Non-pigmented ciliary epithelial cell (primary cell): ENCODE measurements at places on chromosomes 7 and 10.
A peak's percentile ranks its signal among the peaks of the same experiment; 100 is the strongest.

- DNase-seq = no peak
Measured at GRCh38 chr7:148825338-148825737, 58.8 kb downstream of the EZH2 start.

GRCh38 chr7:56074371-56074791 lies 10.3 kb downstream of the SUMF2 start:
- no peak for DNase-seq

DNA sequence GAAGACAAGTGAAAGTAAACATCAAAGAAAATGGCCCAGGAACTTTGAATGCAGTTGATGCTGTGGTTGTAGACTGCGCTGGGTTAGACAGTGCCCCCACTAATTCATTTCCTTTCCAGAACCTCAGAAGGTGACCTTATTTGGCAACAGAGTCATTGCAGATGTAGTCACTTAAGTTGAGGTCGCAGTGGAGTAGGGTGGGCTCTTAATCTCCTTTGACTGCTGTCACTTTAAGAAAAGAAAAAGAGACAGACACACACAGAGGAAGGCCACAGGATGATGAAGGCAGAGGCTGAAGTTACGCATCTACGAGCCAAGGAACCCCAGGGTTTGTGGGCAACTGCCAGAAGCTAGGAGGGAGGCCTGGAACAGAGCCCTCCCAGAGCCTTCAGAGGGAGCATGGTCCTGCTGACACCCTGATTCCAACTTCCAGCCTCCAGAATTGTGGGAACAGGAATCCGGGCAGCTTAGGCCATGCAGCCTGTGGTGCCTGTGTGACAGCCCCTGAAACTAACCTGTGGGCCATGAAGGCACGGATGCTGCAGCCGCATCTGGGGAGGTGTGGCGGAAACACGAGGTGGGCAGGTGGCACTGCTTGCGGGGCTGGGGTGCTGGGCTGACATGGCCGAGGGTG lies 107.6 kb downstream of the PRKAG2 start:
- no peak for DNase-seq

- DNase-seq = peak; percentile 18
Measured at GRCh38 chr10:63738410-63738809, 217.2 kb downstream of the REEP3 start.

DNA sequence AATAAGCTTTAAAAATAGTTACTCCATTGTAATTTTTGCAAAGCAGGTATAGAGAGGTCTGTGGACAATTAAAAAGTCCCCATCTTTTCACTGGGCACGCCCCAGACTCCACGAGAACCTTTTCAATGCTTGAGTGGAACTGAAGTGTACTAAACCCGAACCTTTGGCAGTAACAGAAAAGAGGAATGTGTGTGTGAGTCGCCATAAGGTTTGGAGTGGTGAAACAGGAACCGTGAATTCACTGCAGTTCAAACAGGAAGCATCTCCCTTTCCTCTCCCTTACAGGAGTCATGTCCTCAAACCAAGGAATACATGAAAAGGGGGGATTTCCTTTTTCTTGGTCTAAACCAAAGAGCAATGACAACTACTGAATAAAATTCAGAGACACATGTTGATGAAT lies 23.2 kb downstream of the NDUFB2 start:
- no peak for DNase-seq
